ENCODE measurements at places on chromosomes 13 and 19. TPM values are rescaled to one million over a fixed set of nuclear protein-coding genes. Genes with fewer than 3 reads are reported as not detected.

The SLITRK5 gene
- not detected for total RNA-seq

The GIPR gene
- not detected for total RNA-seq

The ZNF835 gene
- 0.78 TPM for total RNA-seq

The C1QTNF9 gene
- total RNA-seq = not detected

GRCh38 chr13:112603641-112604225, 15.8 kb upstream of the TUBGCP3 start:
- no peak overlapping the region for H3K27ac ChIP-seq
- DNase-seq = no peak
- H3K27me3 ChIP-seq = no peaks in the 10 kb centered on the region
- no peaks in the 10 kb centered on the region for H3K4me1 ChIP-seq

The SIGLEC11 gene
- 1.3 TPM for total RNA-seq
